ENCODE measurements at places on chromosomes 13 and 19.

DNA sequence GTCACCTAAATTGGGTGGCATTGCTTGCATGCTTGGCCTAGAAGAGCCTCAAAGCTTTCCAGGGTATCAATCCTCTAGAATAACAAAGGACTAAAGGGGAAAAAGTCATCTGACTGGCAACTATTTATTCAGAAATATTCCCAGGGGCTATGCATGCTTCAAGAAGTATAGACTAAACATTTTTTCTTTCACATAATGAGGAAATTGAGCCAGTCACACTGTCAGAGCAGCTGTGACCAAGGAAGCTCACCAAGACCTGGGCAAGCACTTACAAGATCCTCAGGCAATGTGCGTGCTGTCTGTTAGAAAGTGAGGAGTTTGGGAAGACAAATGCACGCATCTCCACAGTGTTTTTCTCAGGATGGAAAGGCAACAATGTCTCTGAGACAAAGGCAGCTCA is 747.2 kb downstream of the DIAPH3 start:
- DNase-seq, result no peak

GRCh38 chr13:98959291-98959690 is 18.6 kb downstream of the DOCK9 start:
- DNase-seq, result no peak

DNA sequence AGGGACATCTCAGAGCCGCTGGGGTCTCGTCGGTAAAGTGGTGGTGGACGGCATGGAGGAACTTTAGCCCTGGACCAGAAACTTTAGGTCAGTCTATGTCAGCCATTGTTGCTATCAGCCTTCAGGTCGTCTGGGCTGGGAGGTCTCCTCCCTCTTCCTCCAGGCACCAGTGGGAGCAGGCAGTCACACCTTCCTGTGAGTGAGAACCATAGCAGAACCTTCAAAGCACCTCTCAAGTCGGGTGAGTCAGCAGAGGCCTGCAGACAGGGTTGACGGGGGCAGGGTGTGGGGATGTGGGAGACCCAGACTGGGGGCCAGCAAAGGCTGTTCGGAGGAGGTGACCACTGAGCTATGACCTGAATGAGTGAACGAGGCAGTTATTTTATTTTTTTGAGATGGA is 15.4 kb upstream of the SBNO2 start:
- DNase-seq, result no peak

DNA sequence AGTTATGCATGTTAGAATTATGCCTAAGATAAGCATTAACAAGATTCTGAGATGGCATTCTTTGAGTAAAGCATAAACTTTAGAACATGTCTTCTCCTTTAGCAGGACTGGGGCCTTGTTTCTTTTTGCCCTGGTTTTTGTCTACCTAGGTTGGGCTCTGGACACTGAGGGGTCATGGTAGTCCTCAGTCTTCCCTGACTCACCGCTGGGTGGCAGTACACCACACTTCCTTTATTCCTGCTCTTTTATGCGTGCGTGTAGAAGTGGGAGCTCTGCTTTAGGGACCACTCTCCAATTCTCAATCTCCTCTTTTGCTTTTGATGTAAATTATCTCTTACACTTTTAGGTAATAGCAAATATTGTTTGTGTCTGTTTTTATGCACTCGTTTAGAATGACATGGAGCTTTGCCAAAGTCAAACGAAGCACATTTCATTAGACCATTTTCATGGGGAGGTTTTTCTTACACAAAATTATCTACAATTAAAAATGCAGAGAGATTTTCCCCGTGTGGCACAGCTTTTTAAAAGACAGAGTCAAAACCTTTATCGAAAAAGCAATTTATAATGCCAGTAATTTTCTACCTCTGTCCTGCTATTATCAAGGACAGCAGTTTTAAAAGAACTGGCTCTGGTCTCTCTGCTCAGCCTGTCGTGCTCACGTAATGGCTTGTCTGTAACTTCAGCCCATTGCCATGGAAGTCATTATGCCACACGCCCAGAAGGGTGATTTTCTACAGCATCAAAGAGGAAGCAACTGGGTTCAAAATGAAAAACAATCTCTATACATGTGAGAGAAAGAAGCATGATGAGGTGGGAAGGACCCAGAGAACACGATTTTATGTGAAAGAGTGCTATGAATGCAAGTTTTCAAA is 413.9 kb downstream of the COG6 start:
- DNase-seq, result peak; percentile 51

DNA sequence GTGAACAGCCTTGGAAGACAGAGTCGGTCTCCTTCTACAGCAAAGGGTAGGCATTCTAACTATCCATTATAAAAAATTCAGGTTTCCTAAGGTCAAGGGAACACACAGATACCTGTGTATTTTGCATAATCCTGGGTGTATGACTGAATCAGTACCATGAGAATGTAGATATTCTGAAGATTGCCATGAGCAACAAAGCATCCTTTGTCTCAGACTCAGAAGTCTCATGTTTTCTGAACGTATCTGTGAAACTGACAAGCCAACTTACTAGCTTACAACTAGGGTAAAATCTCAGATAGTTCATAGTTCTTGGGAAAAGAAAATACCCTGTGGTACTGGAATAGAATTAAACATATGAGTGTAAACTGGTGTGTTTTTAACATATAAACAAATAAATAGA is 6.5 kb downstream of the ZNF566 start:
- no peak for DNase-seq

All from activated CD8-positive, alpha-beta memory T cell treated with anti-CD3 and anti-CD28 coated beads for 1 hour (primary cell).